ENCODE measurements at places on chromosomes 5 and 9. TPM values are rescaled to one million over a fixed set of nuclear protein-coding genes. Genes with fewer than 3 reads are reported as not detected.

PCDHA9 gene
- total RNA-seq: not detected

ALDOB gene
- not detected for total RNA-seq

CDKN2A gene
- total RNA-seq: 14.6 TPM

CTXN3 gene
- total RNA-seq: not detected

GADD45G gene
- total RNA-seq: not detected

Measured in G401 (cell line).